ENCODE measurements at places on chromosomes 16 and 17.

- no peak for DNase-seq
Observed at GRCh38 chr17:55342800-55343585, 78.2 kb downstream of the HLF start.

DNA sequence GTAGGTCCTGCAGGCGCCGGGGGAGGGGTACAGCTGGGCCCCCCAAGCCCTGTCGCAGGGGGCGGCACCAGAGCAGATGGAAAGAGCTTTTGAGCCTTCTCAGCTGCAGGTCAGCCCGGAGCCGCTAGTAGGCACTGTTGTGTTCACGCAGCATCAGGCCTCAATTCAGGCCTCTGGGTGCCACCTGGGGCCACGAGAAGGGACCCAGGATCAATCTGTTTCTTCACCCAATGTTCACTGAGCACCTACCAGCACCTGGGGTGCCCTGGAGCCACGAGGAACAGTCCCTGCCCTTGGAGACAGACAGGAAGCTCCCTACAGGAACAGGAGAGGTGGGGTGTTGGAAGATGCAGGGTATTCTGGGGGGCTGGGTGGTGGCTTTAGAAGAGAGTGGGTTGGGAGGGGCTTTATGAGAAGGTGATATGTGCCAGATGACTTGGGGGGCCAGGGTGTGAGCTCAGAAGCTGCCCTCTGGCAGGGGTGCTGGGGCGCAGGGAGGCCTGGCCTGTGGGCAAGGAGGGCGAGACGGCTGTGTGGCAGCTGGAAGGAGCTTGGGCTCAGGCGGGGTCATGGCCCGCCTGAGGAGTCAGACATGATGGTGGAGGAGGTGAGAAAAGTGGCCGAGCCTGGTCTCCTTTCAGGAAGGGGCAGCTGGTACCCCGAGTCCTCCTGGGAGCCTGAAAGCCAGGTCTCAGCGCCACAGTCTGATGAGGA is 121.9 kb upstream of the GSE1 start:
- no peak for DNase-seq

DNA sequence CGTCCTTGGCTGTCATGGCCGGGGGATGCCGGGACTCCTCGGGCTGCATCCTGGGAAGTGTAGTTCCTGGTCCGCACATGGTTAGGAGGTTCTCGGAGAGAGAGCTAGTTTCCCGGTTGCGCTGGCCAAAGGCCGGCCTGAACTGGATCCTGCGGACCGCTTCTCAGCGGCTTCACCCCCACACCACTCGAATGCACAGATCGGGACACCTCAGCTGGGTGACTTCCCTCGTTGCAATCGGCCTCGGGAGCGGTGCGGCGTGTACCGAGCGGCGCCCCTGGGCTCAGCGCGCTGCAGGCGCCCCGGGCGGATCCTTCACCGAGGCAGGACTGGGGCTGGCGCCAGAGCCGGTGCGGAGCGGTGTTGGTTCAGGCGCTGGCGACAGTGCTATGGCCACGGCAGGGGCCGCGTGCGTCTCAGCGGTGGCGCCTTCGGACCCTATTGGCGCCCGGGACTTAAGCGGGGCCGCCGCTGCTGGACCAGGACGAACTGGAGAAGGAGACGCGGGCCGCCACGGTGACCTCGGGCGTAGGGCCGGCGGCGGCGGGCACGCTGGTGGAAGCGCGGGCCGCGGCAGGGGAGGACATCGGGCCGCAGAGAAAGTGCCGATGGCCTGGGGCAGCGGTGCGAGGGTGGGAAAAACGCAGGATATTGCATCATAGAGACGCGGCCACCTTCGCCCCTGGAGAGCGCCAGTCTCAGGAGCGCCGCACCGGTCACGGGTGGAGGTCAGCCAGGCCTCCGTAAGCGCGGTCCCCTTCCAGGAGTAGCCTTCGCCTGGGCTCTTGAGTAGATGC is 11.4 kb downstream of the ZNF629 start:
- DNase-seq, result no peak

DNA sequence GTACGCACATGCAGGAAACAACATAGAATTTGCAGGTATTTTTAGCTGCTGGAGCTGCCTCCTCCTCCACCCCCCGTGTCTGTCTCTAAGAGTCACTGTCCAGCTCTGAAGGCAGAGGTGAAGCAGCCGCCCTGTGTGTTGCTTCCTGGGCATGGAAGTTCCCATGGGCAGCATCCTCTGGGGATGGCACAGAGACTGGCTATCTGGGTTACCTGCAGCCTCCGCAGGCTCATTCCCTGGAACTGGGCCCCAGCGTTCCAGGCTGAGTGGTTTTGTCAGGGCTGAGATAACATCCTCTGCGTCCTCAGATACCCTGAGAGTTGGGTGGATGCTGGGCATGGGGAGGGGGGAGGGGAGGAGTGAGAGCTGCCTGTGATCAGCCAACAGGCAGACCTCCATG is 41.5 kb upstream of the MRTFB start:
- no peak for DNase-seq

GRCh38 chr17:81885869-81886548 is 5.4 kb downstream of the ALYREF start:
- no peak for DNase-seq

DNA sequence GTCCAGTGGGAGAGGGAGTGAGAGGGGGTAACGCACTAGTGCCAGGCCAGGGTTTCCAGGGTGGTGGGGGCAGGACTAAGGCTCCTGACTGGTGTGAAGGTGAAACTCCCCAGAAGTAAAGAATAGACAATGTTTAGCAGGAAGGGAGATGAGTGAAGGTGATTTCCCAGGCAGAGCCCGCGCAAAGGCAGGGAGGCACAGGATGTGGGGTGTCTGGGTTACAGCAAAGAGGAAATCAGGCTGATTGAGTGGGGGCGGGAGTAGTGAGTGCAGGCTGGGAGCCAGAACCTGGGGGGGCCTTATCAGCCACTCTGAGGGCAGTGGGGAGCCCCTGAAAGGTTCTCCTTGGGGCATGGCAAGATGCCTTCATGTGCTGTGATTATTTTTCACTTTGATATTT is 167.5 kb downstream of the UTP18 start:
- DNase-seq, result no peak

GRCh38 chr16:79600638-79601091 is at the start of gene MAF:
TSS of gene MAF (minus strand) at chr16:79600737. CDS start at chr16:79599902, 835 bp downstream.
- no peak for DNase-seq

DNA sequence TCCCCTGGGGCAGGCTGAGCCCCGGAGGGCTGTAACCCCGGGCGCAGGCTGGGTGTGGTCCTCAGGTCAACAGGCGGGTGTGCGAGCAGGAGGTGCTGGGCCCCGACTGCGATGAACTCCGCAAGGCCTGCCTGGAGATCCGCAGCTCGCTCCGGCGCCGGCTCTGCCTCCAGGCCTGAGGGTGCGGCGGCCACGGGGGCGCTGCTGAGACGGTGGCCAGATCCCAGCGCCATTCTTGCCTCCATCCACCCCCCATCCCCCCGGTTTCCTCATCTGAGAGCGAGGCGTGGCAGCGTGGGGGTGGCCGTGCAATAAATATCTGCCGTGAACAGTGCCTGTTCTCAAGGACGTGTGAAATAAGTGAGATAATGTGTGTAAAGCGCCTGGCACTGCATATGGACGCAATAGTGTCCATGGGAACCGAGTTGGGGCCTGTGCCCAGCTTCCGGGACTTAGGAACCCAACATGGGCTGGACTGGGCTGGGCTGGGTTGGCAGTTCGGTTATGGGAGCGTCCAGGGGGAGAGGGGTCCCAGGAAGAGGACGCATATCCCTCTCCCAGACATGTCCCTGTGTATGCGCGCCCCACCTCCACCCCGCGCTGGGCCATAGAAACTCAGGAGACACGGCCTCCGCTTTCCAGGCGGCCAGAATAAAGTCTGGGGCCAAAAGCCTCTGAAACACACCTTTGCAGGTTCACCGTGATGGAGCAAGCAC is 15.0 kb downstream of the ZNF213 start:
- DNase-seq, result no peak

DNA sequence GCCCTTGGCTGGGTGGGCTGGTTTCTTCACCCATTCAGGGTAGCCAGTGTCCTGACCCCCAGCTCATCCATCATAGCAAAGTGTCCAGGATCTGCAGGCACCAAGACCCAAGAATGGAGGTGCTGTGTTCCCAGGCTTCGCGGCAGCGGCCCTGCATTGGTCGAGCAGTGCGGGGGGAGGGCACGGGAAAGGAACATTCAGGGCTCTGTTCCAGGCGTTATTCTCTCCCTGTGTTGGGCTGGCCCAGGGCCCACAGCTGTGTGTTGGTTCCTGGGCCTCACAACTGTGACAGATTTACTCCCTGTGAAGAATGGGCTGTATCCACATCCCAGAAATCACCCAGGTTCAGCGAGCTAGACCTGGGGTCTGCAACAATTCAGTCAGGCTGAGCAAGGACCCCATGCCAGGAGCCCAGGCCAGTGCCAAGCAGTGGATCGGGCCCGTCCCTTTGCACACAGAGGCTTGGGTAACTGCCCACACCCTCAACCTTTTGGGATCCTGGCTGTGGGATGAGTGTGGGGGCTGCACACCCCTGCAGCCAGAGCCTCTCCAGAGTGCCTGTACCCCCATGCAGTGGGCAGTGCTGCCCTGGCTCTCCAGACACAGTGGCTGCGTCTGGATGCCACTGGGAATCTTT is 10.0 kb downstream of the GPT2 start:
- DNase-seq, result no peak

- no peak for DNase-seq
Observed at GRCh38 chr16:73034374-73034773, 13.6 kb downstream of the ZFHX3 start.

- no peak for DNase-seq
Observed at GRCh38 chr17:69581061-69581961, 166.8 kb downstream of the MAP2K6 start.

- DNase-seq, result no peak
Observed at GRCh38 chr17:62193249-62193648, 128.2 kb upstream of the MED13 start.

GRCh38 chr17:42975265-42975664 is 4.6 kb downstream of the PTGES3L start:
- DNase-seq, result no peak

DNA sequence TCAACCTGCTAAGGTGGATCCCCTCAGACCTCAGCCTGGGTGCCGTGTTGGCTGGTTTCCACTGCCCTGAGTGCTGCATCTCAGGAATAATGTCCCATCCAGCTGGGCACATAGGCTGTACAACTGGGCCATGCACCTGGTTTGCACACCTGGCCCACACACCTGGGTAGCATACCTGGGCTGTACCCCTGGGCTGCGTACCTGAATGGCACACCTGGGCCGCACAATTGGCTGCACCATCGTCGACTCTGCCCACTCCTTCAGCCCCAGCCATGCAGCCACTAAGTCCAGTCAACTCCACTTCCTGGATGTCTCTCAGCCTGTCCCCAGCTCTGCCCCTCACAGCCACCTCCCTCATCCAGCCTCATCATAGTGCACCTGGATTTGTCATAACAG is 7.9 kb downstream of the SLC5A10 start:
- no peak for DNase-seq

- no peak for DNase-seq
Observed at GRCh38 chr16:6021276-6021943, 923.8 kb upstream of the EEF2KMT start.

GRCh38 chr17:56160422-56160821 is 7.1 kb downstream of the ANKFN1 start:
- DNase-seq, result no peak

DNA sequence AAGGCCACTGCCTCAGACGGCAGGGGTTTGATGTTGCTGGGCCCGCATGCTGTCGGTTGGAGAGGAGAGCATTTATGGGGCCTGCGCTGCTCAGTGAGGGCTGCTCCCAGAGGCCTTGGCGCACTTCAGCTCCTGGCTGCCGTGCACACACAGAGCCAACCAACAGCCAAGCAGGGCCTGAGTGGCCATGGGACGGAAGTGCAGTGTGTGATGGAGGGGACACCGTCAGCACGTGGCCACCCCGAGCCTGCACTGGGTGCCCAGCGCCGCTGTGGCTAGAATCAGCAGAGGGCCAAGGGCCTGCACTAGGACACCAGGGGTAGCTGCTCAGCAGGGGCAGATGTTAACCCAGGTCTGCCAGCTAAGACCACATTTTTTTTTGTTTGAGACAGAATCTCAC is 21.8 kb downstream of the KLHL36 start:
- DNase-seq, result no peak

DNA sequence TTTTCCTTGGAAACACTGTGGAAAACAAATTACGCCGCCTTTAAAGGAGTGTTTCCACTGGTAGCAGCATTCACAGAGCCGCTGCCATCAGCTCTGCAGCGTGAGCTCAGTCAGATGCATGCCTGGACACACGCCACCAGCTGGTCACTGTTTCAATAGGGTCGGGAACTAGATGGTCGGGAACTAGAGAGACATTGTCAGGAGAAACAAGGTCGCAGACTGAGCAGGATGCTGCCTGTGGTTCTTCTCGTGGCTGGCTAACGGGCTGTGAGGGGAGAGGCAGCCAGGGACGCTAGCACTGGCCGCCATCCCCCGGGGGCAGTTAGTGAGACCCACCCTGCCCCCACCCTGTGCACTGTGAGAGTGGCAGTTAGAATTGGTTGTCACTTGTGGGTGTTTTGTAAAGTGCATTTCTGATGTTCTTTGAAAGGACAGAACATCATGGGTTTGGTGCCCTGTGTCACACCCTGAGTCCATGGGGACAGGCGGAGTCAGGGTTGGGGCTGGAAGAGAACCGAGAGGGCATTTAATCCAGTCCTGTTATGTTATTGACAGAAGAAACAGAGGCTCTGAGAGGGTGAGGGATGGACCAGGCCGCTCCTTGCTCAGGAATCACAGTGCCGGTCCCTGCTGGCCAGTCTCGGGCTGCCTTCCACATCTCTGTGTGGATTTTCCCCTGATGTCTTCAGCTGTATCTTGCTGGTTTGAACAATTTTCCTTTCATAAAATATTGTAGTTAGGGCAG is 86.3 kb downstream of the SPECC1 start:
- DNase-seq, result no peak

DNA sequence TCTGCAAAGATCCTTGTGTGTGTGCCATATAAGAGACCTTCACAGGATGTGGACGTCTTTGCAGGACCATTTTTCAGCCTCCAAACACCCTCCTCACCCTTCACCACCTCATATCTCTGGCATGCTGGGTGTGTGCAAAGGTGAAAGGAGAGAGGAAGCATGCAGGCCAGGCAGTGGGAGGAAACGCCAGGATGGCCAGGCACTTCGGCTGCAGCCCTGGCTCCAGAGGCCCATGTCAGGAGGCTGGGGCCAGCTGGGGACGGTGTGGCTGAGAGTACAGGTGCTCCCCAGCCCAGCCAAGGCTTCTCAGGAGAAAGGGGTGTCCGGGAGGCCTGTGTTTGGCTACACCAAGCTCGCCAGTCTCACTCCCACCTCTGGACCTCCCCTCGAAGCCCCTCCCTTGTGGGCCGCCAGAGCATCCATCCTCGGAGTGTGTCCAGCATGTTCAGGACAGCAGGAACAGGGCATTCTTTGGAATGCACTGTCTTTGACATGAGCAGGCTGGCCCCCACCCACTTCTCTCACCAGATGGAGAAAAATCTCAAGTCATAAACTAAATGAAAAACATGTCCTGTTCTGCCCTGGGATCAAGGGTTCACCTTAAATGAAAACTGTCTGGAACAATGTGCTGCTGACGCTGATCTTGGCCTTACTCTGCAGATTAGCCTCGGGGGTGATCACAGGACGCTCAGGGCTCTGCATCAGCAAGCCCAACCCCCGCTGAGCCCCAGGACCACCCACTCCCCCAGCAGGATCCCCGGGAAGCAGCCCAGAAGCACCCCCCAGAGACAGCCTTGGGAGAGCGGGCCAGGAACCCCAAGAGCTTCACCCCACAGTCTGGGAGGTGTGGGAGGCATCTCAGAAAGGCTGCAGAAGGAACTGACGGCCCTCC is 15.9 kb downstream of the PEMT start:
- no peak for DNase-seq

GRCh38 chr17:72407336-72407909 is 286.6 kb downstream of the SOX9 start:
- no peak for DNase-seq

GRCh38 chr17:6179017-6179416 is 108.8 kb downstream of the WSCD1 start:
- no peak for DNase-seq

GRCh38 chr17:67998466-67998865 is 2.2 kb upstream of the C17orf58 start:
- no peak for DNase-seq
